ENCODE measurements at places on chromosomes 1 and 21.

GRCh38 chr1:240020871-240021270, 70.8 kb upstream of the FMN2 start:
- H3K4me3 ChIP-seq = no peak overlapping the region
- H3K4me1 ChIP-seq = no peaks in the 10 kb centered on the region
- DNase-seq = no peak
- no peaks in the 10 kb centered on the region for H3K27me3 ChIP-seq
- H3K27ac ChIP-seq = no peak overlapping the region
- H3K36me3 ChIP-seq = no peaks in the 10 kb centered on the region

GRCh38 chr21:33101300-33101911, 31.5 kb downstream of the OLIG1 start:
- no peak overlapping the region for H3K27ac ChIP-seq
- no peaks in the 10 kb centered on the region for H3K4me1 ChIP-seq
- no peak for DNase-seq
- H3K4me3 ChIP-seq = no peak overlapping the region
- no peaks in the 10 kb centered on the region for H3K36me3 ChIP-seq

DNA sequence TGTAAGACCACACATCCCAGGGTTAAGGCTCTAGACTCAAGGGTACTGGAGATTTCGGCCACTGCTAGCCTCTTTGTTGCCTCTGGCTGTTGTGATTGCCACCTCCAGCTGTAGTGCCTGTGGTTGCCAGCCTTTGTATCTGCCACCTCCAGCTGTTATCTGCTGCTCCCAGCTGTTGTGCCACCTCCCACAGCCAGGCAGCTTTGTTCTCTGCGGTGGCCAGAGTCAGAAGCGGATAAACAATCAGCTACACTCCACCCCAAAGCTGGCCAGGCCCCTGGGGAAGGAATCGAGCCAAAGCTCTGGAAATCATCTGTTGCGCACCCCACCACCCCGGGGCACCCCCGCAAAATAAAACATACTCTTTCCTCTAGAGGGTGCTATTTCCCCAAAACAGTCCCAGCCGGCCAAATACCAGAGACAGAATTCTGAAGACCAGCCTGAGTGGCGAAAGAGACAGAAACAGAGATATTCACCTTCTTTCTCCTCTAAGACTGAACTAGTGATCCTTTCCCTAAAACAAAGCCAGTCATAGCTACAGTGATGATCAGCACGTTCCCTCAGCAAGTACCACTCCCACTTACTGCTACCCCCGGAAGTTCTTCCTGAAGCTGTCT, 14.8 kb upstream of the PIGM start:
- no peak for DNase-seq
- H3K4me1 ChIP-seq = peaks cover 12% of the 10 kb centered on the region
- H3K4me3 ChIP-seq = peak overlapping the region; percentile 43
- no peaks in the 10 kb centered on the region for H3K27me3 ChIP-seq

GRCh38 chr1:223106856-223107255, 36.2 kb downstream of the TLR5 start:
- no peaks in the 10 kb centered on the region for H3K4me1 ChIP-seq
- DNase-seq = no peak
- no peaks in the 10 kb centered on the region for H3K27me3 ChIP-seq
- no peak overlapping the region for H3K4me3 ChIP-seq
- no peak overlapping the region for H3K27ac ChIP-seq

DNA sequence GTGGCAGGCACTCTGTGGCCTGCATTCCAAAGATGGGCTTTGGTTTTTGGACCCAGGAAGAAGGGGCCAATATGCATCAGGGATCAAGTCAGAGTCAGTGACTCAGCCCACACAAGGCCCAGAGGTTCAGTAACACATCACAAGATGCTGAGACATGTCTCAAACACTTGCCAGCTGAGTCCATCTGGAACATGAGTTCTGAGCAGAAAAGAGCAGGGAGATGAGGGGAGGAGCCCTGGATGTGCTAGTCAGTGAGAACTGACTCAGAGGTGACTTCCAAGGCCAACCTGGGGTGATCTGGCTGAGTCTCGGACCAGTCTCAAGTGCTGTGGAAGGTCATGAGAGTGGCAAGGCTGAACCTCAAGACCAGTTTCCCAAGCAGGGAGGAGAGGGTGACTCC, 150.1 kb downstream of the CDC7 start:
- H3K27me3 ChIP-seq = no peaks in the 10 kb centered on the region
- no peaks in the 10 kb centered on the region for H3K36me3 ChIP-seq
- peak; percentile 68 for DNase-seq

DNA sequence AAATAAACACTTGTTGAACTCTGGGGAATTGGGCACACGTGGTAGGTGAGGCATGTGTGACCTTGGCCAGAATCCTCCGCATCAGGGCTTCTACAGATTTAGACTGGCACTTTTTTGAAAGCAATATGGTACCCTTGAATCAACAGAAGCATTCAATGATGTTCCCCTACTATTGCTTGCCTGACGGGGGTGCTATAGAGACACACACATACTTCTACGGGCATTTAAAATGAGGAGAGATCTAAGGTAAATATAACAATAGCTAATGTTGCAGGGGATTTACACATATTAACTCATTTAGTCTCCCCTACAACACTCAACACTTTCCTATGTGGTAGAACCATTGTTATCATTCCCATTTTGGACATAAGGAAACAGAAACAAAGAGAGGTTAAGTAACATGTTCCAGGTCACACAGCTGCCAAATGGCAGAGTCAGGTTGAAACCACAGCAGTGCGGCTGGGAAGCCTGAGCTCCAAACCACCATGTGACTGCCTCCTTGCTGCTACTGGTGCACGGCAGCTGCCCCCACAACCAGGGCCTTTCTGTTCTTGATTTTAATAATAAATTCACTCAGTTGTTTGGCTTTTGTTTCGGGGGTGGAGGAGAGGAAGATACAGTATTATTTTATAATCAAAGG, 147.4 kb downstream of the ZNF281 start:
- no peaks in the 10 kb centered on the region for H3K36me3 ChIP-seq
- H3K27ac ChIP-seq = no peak overlapping the region
- DNase-seq = no peak
- no peaks in the 10 kb centered on the region for H3K27me3 ChIP-seq
- H3K4me3 ChIP-seq = no peak overlapping the region
- no peaks in the 10 kb centered on the region for H3K4me1 ChIP-seq

- H3K4me1 ChIP-seq = no peaks in the 10 kb centered on the region
- no peak overlapping the region for H3K27ac ChIP-seq
- no peak for DNase-seq
- H3K4me3 ChIP-seq = no peak overlapping the region
- no peaks in the 10 kb centered on the region for H3K27me3 ChIP-seq
Measured at GRCh38 chr1:41784531-41785274, 134.0 kb downstream of the HIVEP3 start.

All from thoracic aorta (tissue), 2 donors.